AG09309 (cell line): ENCODE measurements at places on chromosomes 3 and 15.

DNA sequence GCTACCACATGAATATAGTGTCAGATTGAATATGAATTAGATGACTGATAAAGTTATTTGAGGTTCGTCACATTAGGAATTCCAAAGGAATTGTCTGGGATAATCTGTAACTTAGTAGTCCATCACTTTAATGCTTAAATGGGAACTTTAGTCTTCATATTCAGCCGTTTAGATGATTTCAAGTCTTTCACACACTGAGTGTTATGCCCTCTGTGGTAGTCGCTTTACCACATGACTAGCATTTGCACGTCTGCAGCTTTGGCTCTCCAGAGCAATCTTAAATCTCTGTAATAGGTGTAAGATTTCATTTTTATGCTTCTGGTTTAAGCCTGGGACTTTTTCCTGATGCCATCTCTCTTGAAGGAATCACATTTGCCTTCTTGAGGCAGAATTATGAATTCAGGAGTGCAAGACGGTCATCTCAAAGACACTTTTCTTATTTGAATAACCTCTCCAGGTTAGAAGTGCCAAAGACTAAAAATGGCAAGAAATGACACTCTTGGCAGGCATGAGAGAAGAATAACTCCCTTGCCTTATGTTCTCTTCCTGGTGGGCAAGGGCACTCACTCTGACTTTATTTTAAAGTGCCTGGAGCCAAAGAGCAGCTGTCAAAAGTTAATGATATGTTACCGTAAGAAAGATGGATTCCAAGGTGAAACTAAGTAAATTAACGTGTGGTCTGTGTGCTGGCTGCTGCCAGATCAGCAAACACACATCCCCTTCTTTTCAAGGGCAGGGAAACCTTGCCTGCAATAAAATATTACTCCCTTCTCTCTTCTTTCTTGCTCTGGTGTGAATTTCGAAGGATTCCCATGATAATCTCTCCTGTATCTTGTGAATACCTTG, 153.3 kb downstream of the B3GALNT1 start:
- no peak for DNase-seq

DNA sequence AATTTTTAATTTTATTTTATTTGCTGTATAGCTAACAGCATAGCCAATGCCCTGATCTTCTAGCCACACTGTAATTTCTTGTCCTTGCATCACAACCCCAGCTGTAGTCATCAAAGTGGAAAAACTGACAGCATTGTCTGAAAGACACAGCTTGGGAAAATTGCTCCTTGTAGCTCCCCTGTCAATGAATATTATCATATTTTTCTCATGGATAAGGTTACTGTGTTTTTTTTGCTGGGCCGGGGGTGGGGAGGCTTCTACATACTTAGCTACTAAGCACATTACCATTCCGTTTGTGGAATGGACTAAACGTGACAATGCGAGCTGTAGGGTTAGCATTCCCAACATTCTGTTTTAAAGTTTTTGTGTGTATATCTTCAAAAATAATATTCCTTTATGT, 381.3 kb downstream of the TIGIT start:
- DNase-seq: no peak

- DNase-seq: no peak
Measured at GRCh38 chr15:89358435-89358754, 23.8 kb upstream of the POLG start.

DNA sequence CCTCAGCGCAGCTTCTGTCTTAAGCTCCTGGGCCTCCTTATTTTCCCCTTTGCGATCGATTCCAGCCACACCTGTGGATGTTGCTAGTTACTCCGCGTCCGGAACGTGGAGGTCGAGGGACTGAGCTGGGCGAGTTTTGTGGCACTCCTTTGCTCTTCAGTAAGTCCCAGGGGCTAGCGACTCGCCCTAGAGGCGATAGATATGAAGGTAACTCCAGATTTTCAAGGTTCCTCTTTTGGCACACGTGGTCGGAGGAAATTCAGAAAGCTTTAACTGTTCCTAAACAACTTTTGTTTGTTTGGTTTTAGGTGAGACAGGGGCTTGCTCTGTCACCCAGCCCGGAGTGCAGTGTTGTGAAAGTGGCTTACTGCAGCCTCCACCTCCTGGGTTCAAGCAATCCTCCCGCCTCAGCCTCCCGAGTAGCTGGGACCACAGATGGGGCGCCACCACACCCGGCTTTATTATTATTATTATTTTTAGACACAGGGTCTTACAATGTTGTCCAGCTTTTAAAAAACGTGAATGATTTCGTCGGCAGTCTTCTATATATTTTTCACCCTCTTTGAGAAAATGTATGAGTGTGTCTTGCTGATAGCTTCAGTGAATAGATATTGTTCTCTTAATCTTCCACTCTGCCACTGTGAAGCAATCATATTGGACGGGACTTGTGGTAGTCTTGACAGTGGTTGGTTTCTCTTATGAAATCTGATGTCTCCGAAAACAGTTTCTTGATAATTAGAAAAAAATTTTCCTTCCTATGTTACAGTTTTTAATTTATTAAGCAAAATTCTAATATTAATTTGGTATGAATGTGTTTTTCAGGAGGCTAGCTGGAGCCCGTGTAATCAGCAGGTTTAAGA, 785 bp downstream of the MFSD1 start:
- no peak for DNase-seq
